ENCODE measurements at places on chromosomes 3 and 15.

DNA sequence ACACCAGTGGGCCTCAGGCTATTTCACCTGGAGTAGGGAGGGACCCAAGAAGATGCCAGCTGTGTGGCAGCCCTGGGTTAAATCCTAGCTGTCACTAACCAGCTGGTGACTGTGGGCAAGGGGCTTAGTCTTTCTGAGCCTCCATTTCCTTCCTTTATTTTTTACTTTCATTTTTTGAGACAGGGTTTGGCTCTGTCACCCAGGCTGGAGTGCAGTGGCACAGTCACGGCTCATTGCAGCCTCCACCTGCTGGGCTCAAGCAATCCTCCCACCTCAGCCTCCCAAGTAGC, 108.0 kb upstream of the SMAD3 start:
- DNase-seq, result no peak

DNA sequence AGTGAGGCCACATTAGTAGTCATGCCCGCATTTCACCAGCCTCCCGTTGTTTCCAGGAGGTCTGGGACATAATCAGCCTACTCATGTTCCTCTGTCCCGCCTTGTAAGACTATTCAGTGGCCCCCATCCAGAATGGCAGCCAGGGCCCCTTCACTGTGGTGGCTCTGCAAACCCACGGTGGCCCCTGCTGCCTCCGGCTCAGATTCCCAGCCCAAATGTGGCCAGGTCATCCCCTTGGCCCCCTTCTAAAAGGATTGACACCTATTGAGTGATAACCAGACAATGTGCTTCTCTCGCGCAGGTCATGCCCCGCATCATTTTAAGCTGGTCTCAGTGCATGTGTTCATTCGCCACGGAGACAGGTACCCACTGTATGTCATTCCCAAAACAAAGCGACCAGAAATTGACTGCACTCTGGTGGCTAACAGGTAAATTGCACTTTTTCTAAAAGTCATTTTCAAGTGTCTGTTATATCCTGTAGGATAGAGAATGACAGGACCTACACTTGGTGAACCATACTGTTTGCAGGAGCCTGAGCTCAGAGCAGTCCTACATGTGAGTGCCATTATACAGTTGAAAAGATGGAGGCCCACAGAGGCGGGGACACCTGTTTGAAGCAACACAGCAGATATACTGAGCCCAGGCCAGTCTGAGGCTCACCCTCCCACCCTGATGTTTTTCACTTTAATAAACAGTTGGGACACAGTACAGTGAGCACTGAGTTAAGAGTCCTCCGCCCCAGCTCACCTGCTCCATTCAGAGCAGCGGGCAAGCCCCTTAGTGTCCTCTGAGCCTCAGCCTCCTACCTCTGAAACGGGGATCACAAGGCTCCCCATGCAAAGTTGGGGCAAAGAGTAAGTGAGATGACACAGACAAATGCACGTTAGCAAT, 47.7 kb downstream of the PXYLP1 start:
- peak; percentile 58 for DNase-seq

DNA sequence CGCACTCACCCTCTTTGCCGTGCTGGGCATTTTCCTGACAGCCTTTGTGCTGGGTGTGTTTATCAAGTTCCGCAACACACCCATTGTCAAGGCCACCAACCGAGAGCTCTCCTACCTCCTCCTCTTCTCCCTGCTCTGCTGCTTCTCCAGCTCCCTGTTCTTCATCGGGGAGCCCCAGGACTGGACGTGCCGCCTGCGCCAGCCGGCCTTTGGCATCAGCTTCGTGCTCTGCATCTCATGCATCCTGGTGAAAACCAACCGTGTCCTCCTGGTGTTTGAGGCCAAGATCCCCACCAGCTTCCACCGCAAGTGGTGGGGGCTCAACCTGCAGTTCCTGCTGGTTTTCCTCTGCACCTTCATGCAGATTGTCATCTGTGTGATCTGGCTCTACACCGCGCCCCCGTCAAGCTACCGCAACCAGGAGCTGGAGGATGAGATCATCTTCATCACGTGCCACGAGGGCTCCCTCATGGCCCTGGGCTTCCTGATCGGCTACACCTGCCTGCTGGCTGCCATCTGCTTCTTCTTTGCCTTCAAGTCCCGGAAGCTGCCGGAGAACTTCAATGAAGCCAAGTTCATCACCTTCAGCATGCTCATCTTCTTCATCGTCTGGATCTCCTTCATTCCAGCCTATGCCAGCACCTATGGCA, 41.1 kb upstream of the CSTA start:
- DNase-seq, result no peak

DNA sequence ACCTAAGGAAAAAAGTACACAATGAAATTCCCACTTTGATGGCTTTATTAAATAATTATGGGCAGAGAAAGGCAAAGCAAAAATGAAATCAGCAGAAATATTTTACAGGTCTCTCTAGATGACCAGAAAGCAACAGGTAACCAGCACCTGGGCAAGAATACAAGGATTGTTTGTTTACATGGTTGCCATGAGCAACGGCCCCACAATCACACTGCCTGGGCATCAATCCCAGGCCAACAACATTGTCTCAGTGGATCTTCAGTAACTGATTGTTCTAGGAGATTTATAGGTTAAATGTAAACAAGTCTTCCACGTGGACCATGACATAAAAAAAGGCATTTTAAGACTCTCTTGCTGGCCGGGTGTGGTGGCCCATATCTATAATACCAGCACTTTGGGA, 82.6 kb downstream of the PDZRN3 start:
- DNase-seq, result peak; percentile 73

Measured in mesendoderm (in vitro differentiated cells).